Stimulated activated naive CD8-positive, alpha-beta T cell treated with anti-CD3 and anti-CD28 coated beads, Interleukin-15, amount 100 ng/mL, for 72 hours (primary cell): ENCODE measurements at places on chromosomes 3 and 15.

DNA sequence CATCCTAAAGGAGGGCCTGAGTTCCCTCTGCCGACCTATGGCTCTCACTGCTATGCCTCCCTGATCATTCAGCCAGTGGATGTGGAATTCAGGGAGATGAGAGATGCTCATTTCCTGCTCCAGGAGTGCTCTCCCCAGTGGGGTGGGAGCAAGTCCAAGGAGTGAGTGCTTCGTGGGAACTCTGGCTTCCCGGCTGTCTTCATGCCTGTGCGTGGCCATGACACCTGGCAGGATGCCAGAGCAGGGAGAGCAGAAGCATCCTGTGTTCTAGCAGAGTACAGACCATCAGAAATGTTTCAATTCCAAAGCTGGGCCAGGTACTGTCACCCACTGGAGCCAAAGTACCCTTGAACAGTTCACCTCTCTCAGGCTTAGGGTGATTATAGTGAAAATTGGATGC, 45.1 kb downstream of the APH1B start:
- DNase-seq = no peak

DNA sequence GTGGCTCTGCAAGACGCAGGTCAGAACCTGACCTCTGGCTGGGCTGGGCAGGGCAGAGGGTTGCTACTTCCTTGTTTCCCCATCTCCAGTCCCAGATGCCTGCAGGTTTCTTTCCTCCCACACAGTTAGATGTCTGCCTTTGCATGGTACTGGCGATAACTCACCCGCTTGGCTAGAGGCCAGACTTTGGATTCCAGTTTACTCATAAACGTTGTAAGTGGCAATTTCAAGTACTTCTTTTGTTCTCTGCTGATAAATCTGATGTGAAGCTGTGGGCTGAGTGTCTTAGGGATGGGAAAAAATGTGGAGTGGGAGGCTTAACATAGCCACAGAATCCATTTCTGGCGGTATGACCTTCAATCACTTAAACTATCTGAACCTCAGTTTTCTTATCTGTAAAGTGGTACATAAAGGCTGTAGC, 194.2 kb downstream of the EBLN2 start:
- DNase-seq = no peak

DNA sequence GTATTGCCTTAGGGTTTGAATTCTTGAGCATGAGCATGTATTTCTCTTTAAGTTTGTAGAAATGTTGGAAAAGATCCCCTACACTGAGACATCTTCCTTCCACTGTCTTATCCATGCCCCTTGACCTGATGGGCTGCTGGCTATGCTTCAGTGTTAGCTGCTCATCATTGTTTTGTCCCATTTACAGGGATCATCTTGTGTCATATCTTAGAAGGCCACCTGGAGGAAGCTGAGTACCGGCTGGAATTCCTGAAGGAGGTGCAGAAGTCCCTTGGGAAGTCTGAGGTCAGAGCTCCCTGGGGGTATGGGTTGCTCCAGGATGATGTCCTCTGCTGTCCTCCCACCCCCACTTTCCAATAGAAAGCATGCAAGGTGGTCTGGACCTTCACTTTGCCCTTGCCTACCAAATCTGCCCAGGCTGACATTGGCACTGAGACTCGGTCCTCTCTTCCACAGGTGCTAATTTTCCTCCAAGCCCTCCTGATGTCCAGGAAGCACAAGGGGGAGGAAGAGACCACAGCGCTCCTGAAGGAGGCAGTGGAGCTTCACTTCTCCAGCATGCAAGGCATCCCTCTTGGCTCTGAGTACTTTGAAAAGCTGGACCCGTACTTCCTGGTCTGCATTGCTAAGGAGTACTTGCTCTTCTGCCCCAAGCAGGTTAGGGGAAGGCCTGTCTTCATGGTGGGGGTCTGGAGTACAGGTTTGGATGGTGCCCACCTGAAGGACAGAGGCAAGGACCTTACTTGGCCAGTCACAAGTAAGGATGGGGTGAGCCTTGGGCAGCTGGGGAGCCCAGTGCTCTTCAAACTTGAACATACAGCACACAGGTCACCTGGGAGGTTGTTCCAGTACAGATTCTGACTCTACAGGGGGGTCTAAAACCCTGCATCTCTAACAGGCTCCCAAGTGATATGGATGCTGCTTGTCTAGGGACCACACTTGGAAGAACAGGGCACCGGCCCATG, 17.7 kb downstream of the TTC21A start:
- no peak for DNase-seq

DNA sequence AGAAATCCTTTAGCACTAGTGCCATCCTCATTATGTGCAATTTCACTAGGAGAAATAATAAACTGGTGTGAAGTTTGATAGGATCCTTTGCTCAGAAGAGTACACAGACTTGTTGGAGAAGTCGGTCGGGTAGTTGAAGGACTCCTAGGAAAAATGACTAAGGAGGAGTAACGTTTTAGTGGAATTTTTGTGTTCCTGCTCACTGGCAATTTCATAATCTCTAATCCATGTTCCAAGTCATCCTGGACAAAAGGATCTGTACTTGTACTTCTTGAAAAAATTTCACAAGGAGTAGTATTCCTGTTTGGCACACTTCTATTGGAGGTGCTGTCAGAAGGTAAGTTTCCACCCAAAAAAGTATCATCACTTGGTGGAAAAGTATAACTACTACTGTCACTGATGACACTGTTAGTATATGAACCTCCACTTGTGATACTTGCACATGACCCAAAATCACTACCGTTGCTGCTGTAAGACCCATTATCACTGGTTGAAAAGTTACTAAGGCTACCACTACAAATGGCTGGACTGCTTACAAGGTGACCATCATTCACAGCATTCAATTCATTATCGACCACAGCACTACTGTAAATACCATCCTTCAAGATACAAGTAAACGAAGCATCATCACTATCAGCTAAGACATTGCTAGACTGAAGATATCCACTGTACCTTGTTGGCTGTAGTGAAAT, 77.4 kb downstream of the NEDD4 start:
- no peak for DNase-seq

DNA sequence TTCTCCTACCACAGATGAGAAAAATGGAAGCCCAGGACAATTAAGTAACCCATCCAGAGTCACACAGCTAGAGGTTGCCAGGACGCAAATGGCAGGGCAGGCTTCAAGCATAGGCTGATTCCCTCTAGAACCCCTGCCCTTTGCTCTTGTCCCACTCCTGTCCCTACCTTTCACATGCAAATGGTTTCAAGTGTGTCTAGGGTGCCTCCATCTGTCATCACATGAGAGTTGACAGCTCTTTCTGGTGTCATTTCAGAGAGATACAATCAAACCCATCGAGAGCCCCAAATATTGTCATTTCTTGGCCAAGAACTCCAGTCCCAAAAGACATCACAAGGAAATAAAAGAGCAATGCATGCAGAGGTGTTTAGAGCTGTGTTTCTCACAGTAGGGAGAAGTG, 23.7 kb downstream of the CCDC12 start:
- DNase-seq = no peak

DNA sequence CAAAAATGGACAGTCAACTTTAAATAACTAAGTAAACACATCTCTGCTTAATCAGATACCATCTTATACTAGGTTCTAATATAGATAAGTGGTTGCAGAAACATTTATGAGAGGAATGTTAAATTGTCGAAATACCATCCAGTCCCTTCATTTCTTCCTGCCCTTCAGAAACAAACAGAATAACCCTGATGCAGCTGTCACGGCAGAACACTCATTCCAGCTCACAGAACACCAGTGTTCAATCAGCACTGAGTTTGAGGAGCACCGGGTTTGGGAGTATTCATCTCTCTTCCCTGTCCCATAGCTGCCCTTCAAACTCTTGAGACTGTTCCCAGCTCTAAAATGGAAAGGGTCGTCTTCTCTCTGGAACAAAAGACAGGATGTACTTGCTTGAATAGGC, 61.1 kb upstream of the TSEN2 start:
- no peak for DNase-seq

DNA sequence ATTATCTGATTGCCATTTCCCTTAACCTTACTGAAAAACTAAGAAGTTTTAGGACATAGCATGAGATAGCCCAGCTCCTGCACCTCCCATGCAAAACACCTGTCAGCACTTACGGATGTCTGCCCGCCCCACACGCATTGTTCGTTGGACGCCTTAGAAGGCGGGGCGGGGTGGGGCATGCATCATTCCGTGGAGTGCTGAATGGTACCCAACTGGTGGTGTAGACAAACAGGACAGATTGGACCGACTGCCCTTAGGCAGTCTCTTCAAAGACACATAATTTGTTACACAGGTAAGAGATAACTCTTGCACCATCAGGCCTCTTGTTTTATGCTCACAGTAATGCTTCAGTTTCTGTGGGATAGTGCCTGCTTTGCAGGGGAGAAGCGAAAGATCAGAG, 93.8 kb downstream of the SMAD6 start:
- DNase-seq = no peak

DNA sequence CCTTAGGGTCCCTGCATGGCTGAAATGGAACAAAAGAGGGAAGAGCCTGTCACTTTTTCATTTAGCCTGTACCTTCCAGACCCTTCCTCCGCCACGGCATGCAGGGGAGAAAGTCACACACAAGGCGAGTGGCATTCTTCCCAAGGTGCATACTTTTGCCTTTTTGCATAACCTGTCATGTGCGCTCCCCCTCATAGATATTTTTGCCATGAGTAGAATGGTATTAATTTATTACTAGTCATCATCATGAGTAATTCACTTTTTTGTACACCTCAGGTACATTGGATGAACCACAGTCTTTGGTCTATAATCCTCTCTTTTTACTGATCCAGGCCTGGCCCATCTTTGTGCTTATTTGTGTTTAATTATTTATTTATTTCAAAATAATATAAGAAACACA, 8.9 kb upstream of the BUB1B start:
- DNase-seq = no peak

DNA sequence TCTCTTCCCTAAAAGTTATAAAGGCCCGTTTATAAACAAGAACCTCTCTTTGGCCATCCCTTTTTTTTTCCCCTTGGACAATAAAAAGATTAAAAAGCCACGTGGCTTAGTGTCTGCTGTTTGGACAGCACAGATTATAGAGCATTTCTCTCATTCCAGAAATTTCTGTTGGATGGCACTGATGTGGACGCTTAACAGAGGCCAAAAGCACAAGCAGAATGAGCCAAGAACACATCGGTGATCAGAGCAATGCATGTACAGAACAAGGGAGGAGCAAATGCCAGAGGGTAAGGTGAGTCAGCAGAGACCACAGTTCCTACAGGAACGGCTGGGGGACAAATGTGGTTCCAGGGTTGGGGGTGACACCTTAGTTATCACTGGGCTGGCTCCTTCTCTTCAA, 30.3 kb upstream of the CTNNB1 start:
- DNase-seq = no peak

GRCh38 chr3:62167566-62168262, 205.6 kb downstream of the FEZF2 start:
- DNase-seq = no peak

- peak; percentile 42 for DNase-seq
These were observed 193.5 kb downstream of the FOXP1 start for GRCh38 chr3:71389911-71390573.

DNA sequence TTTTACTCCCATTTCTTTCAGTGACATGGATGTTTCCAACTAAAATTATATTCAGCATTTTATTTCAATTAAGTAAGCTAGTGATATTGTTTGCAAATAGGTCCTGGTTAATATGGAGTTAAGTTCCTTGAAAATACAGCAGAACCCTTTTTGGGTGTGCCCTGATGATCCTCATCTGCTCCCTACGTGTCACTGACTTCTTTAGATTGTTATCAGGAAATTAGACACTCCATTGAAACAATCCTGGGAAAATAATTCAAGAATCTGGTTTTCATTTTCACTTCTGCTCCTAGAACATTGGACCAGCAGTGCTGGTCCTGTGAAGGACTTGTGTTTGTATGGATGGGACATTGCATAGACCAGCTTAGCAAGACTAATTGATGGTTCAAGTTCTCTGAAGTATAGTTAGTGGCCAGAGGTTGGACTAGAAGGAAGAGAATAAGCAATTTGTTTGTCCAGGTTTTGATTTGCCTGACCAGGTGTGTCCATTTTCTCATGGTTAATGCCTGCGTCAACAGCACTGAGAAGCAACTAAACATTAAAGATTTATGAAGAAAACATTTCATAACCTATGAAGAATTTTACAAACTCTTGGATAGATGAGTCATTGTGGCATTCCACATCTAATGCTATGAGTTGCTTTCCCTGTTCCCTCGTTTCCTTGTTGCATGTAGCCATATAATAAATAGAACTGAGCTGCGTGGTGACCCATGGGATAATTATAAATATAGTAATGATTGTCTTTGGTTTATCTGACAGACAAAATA, 95.8 kb downstream of the ZPLD1 start:
- no peak for DNase-seq

DNA sequence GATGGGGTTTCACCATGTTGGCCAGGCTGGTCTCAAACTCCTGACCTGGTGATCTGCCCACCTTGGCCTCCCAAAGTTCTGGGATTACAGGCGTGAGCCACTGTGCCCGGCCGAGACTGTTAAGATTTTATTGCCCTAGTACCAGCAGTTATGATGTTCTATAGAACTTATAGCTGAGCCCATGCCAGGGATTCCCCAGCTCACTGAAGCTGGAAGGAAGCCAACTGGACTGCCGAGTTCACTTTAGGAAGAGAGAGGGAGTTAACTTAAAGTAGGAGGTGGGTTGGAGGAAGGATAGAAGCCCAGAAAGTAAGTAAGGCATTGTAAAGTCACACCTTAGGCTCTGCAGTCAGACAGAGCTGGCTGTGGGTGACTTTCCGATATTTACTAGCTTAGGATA, 101.1 kb upstream of the BOC start:
- no peak for DNase-seq
